ENCODE measurements at places on chromosomes 2 and 18.

- DNase-seq, result no peak
Measured at GRCh38 chr2:50260886-50261285, 771.0 kb downstream of the NRXN1 start.

DNA sequence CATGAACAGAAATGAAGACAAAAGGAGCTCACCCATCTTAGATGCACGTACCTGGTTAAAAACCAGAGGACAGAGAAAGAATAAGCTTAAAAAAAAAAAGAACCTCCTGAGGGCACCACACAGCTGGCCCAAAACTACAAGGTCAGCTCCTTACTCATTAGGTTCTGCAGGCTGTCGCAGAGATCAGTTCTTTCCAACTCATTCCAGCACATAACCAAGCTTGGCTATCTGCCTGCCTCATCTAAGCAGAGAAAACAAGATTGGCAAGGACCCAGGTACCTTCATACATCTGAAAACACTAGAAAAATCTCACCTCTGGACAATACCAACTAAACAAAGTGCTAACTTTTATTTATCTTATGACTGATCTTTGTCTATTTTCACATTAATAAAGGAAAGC is 89.9 kb downstream of the NOL10 start:
- DNase-seq, result no peak

DNA sequence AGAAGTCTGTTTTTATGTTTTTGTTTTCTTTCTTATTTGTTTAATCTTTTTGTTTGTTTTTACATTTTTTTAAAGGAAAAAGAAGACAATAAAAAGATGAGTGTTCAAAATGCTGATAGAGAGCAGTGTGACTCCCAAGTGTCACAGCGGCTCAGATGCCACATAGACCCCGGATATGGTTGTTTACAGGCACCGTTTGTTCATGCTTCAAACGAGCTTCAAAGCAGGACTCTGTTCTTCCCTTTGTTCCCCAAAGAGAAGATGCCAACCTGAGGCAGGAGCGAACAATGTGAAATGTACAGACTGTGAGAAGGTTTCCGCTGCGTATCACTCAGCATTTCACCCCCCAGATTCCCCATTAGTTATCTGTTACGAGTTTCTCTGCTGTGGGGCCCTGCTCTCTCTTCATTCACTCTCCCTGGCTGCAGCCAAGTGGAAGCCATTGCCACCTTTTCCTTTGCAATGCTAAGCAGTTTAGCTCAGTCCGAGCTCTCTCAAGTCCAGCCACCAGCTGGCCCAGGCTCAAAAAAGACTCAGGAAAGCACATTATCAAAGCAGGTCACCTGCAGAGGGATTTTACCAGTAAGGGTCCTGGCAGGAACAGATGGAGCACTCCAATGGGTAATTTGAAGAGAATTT is 36.4 kb upstream of the PHLPP1 start:
- DNase-seq, result no peak

- peak; percentile 38 for DNase-seq
Measured at GRCh38 chr2:234488913-234489451, 7.9 kb downstream of the ARL4C start.

GRCh38 chr18:45441110-45441847 is 174.0 kb upstream of the SLC14A2 start:
- no peak for DNase-seq

DNA sequence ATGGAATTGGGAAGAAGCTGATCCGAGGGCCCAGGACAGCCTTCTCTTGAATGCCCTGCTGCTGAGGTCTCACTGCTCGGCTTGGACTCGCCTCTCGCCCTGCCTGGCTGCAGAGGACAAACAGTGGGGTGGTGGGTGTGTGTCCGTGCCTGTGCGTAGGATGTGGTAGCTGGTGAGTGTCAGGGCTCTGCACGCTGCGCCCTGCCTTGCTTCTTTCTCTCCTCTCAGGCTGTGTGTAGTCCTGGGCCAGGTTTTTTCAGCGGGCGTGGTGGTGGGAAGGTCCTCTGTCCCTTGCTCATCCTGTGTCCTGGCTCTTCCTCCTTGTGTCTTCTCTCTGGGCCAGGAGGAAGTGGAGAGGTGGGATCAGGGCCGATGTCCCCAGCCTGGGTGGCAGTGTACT is 44.8 kb downstream of the RRM2 start:
- no peak for DNase-seq

GRCh38 chr2:30230497-30231211 is 680 bp upstream of the LBH start:
- DNase-seq, result no peak

DNA sequence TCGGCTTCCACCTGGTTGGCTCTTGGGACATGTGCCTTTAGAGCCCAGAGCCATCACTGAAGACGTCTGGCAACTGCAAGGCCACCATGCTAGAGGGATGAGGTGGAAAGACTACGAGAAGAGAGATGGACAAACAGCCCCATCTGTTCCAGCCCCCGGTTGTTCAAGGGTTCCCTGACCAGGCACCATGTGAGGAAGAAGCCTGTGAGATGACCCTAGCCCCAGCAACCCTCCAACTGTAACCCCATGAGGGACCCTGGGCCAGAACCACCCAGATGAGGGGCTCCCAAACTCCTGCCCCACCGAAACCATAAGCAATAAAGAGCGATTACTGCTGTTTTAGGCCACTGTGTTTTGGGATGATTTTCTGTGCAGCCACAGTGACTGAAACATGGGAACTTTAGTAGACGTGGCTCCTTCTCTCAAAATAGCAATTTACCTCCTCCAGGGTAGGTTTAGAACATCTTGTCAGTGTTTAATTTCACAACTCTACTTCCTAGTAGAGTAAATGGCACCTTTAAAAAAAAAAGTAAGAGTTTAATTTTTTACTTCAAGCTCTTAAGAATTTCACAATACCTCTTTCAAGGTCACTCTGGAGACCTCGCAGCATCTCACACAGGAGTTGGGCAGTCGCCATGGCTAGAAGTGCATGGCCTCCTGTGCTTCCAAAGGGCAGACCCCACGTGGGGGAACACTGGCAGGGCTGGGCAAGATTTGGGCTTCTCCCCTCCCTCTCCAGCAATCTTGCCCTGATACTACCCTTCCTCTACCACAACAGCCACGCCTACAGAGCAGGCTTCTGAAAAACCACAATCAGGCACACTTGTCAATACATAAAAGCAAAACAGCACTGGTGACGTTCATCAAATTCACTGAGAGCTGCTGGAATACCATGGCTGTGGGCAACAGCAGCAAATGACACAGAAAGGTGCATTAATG is 48.8 kb downstream of the TMEM163 start:
- DNase-seq, result no peak

- DNase-seq, result no peak
Measured at GRCh38 chr2:100257939-100258338, 64.4 kb downstream of the LONRF2 start.

DNA sequence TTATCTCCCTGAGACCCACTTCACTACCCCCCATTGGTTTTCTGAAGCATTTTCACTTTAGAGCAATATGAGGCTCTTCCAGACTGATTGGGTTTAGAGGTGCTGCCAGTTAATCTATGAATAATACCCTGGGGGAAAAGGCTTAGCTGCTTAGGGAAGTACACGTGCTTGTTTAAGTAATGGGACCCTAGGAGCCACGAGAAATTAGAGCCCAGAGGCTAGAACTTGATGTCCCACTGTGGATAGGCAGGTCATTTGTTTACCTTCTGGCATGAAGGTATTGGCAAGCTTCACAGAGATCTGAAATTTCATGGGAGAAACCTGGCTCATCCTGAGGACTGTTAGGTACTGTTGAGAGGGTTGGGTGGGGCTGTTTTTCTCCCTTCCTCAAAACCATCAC is 59.7 kb downstream of the CLIP4 start:
- no peak for DNase-seq

- no peak for DNase-seq
Measured at GRCh38 chr2:60629801-60630385, 76.4 kb upstream of the BCL11A start.

DNA sequence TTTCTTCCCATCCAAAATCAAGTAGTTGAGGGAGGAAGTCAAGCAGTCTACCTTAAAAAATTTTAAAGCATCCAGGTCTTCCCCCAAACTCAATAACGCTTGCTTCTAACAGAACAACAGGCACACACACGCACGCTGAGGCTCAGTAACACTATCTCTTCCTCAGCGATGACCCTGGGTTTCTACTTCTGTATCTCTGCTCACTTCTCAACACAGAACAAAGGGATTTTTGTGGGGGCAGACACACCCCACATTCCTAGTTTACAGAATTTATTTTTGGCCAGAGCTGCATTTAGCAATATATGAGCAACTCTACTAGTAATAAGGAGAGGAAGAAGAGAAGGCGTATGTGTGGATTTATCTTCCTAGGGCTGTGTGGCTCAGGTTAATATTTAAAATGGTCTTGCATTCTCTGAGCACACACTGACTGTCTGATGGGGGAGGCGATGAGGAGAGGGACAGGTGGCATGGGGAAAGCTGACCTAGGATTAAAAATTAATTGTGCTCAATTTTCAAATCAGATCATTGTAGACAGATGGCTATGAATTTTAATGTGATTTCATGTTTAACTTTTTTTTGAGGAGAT is 71.3 kb upstream of the PPM1B start:
- DNase-seq, result no peak

- DNase-seq, result no peak
Measured at GRCh38 chr2:85795331-85796045, 41.7 kb downstream of the ATOH8 start.

DNA sequence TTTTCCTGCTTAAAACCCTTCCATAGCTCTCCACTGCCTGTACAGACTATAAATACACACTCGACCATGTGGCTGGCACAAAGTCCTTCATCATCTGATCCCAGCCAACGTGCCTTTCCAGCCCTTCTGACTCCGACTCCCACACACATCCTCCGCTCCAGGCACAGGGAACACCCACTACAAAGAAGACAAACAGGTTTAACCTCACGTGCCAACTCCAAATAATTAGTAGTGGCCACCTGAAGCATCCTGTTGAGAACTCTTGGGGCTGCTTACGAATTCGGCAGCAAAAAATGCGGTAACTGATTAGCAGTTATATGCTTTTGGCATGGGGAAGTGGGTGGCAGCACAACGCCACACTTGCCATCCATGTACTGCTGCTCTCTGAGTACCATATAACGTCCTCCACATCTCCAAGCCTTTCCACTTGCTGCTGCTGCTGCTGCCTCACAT is 12.1 kb downstream of the SPIRE1 start:
- no peak for DNase-seq

GRCh38 chr2:237806334-237806733 is 7.8 kb downstream of the RBM44 start:
- DNase-seq, result no peak

DNA sequence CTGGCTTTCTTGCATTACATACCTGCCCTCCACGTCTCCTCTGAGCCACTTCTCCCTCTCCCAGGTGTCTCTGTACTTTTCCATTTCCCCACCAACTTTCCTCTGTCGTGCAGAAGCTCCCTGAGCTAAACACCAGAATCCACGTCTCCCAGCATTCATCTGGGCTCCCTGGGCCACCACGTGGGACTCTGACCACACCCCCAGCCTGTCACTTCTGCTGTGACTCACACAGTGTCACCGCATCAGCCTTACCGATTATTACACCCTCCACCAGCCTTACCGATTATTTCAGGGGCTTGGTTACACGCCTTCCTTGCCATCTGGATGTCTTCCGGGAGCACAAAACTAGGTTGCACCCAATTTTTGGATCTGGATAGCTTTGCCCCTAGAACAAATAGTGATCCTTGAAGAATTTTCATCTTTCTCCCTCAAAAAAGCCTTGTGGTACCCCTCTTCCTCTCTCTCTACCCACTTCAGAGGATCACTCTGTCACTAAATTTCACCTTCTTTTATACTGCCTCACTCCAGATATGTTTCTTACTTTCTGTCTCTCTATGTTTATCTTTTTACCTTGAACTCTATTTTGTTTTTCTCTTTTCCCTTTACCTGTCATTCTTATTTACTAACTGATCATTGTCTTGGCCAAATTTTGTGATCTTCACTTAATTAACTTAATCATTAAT is 136.9 kb upstream of the CAB39 start:
- DNase-seq, result peak; percentile 61

- no peak for DNase-seq
Measured at GRCh38 chr18:845152-845819, 33.2 kb upstream of the YES1 start.

GRCh38 chr2:39492095-39492590 is 55.1 kb upstream of the MAP4K3 start:
- no peak for DNase-seq

DNA sequence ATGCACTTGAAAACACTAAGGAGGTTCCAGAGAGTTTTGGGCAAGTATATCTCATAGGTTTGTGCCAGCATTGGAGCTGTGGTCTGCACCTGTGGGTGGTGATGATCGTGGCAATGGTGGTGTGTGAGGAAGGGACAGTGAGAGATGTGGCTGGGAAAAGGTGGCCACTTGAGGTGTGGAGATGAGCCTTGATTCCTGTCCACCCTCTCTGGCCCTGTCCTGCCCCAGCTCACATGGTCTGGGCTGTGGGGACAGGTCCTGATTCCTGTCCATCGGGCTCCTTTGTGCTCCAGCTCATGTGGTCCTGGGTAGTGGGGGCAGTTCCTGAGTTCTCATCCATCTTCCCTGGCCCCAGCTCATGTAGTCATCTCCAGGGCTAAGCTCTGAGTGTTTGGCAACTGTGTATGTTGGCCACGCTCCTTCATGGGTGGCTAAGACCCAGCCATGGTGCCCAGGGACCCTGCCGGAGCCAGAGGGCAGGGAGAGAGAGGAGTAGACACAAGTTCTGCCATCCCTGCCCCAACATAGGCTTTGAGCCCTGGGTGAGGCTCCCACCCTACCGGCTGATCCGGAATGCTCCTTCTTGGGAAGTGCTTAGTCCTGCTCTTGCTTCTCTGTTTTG is 294.4 kb upstream of the HDAC4 start:
- no peak for DNase-seq

DNA sequence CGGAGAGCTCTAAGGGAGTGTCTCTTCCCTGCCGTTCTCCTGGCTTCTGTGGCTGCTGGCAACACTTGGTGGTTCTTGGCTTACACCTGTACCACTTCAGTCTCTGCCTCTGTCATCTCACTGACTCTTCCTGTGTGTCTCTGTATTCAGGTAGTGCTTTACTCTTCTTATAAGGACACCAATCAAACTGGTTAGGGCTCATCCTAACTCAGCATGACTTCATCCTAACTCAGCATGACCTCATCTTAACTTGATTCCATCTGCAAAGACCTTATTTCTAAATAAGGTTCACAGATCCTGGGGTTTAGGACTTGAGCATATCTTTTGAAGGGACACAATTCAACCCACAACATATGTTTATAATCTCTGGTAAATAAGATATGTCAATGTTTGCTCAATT is 51.6 kb upstream of the DSEL start:
- DNase-seq, result no peak

DNA sequence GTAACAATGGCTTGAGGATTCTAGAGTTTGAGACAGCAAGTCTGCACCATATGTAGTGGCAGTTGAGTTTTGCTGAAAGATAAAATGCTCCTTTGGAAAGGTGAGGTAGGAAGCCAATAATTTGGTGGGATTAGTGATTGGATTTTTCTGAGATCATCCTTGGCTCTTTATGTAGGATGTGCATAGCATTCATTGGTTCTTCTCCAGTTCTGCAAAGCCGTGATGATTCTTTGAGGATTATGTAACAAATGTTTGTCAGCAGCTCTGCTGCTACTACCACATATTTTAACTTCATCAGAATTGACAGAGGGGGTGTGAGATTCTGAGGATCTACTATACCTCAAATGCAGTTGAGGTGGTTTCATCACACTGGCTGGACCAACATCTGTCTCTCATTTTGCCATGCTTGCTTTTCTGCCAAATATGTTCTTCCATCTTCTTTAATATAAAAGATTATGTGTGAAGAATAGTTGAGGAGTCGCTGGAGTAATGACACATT is 188.9 kb upstream of the RASGRP3 start:
- no peak for DNase-seq
